Activated T-cell treated with anti-CD3 and anti-CD28 coated beads for 1 hour (primary cell): ENCODE measurements at places on chromosomes 7 and 10.

GRCh38 chr10:2891073-2891769, 176.1 kb upstream of the PFKP start:
- DNase-seq = no peak

DNA sequence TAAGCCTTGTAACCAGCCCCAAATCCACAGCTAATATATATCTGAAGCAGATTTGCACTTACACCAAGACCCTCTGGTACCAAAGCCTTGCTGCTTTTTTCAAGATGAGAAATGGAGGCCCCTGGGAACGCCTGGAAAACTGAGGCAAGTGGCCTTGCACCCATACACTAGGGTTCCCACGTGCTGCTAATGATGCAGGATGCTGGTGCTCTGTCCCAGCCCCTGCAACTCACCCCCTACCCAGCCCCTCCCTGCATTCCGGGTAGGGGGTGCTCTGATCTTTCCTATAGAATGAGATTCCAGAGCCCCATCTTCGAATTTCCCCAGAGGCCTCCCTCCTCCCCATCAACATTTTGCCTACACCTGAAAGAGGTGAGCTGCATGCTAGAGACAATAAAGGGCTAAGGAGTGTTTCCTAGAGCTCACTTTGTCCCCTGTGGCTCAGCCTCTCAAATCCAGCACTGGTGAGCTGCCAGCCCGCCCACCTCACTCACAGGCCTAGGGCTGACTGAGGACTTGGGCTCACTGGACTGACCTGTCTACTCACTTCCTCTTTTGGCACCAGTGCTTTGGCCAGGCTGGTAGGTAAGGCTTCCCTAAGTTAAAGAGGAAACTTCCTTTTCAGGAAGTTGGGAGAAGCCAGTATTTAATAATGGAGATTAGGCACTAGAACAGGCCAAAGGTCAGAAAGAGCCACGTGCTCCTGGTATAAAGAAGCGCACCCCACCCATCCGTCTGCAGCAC, 9.8 kb downstream of the RBP4 start:
- DNase-seq = no peak

- DNase-seq = no peak
These were observed 87.4 kb downstream of the FRMPD2 start for GRCh38 chr10:48187126-48187525.

DNA sequence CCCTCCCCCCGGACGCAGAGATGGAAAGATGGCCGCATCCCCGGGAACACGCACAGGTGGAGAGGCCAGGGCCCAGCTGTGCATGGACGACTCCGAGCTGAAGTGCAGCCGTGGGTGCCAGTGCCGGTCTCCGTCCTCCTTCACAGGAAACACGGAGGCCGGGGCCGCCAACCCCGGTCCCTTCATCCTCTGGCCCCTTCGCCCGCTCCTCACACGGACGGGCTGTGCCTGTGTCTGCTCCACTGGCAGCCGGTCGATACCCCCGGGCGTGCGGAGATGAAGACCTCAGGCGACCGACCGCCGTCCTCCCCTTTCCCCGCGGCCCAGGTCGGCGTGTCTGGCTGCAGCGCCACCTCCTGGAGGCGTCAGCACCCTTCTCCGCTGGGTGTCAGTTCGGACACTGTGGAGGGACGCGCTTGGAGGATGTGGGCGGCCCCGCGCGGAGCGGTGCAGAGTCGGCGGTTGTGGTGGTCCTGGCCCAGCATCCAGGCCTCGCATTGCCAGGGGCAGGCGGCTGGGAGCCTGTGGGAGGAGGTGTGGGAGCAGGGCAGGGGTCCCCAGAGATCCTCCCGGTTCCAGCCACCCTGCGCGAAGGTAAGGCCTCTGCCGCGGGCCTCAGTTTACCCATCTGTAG, 9.9 kb downstream of the ZNF511 start:
- DNase-seq = peak; percentile 65

- DNase-seq = no peak
These were observed 72.9 kb downstream of the NPY start for GRCh38 chr7:24356718-24357386.
